ENCODE measurements at places on chromosomes 12 and 14.

DNA sequence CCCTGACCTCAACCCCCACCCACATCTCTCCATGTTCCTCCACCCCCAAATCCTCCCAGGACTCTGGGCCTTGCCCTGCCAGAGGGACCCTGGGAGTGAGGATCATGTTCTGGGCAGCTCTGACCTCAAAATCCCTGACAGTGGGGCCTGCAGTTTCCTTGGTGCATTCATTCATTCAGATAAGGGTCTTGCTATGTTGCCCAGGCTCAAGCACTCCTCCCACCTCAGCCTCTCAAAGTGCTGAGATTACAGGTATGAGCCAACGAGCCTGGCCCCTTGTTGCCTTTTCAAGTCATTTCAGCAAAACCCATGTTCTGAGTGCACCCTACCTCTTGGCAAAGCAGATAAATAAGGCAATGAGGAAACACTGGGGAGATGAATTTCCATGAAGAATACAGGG, 29.6 kb downstream of the ARL6IP4 start:
- no peak for DNase-seq

- no peak for DNase-seq
These were observed 152.9 kb upstream of the RTL1 start for GRCh38 chr14:101056446-101056845.

DNA sequence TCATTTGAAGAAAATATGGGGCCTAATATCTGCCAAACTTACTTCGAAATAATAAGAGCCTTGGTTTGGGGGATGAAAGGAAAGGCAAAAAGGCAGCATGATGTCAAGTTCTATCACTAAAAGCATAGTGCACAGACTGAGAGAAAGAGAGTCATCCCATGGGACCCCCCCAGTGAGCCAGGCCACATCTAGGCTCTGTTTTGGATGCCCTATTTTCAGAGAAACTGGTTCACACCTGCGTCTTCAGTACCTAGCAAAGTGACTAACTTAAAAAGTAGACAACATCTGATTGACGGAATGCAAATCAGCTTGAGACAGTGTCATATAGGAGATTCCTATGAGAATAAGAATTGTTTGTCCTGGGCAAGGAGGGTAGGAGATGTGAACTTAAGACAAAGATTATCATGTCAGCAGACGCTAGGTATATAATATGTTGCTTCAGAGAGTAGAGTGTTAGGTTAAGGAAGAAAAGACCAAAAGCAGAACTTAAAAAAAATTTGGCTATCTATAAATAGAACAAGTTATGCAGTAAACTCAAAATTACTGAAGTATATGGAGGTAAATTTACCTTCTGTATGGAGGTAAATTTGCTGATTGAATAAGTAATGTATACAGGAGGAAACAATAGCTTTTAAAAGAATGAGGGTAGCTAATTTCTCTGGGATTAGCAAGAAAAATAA, 148.2 kb downstream of the SLC41A2 start:
- DNase-seq: no peak

GRCh38 chr14:77590845-77591485, 25.5 kb downstream of the SPTLC2 start:
- no peak for DNase-seq

DNA sequence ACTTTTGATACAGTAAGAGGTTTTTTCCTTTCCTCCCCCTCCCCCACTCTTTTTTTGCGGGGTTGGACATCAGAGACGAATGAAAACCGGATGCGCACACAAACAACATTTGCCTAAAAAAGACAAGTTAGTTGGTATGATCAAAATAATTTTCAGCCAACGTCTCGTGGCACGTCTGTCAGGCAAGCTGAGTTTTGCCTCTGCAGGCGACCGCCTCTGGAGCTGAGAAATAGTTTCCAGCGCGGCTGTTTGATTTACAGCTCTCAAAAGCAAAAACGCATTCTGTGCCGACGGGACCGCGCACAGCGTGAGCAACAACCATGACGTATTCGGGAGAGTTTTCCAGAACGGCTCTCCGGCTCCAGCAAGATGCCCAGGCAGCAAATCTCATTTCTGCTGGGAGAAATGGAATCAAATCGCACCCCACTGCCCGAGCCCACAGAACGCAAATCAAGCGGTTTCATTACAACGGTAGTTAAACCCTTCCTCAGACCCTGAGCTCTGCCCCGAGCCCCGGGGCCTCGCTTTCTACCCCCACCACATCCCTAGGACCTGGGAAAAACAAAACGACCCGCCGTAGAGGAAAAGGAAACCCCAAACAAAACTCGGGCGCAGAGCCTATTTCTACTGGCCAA, 14.2 kb upstream of the CALM1 start:
- DNase-seq: peak; percentile 57

DNA sequence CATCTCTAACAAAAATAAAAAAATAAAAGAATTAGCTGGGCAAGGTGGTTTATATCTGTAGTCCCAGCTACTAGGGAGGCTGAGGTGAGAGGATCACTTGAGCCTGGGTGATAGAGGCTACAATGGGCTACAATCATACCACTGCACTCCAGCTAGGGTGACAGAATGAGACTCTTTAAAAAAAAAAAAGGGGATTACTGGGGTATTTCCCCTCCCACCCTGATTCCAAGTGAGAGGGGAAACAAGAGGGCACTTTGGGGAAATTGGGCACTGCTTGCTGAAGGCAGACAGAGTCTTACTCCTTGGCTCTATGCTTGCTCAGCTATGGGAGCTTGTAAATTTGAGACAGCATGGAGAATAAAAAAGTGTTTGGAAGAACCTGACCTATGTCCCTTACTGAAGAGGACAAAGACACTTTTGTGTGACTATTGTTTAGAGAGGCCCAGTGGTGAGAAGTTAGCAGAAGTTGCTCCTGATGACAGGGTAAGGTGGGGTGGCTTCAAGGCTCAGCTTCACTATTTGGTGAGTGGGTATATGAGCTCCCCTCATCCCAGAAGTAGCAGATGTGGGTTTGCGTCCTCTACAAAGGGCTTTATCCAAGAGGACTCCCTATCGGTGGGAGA, 44.0 kb downstream of the KLRG1 start:
- DNase-seq: no peak

DNA sequence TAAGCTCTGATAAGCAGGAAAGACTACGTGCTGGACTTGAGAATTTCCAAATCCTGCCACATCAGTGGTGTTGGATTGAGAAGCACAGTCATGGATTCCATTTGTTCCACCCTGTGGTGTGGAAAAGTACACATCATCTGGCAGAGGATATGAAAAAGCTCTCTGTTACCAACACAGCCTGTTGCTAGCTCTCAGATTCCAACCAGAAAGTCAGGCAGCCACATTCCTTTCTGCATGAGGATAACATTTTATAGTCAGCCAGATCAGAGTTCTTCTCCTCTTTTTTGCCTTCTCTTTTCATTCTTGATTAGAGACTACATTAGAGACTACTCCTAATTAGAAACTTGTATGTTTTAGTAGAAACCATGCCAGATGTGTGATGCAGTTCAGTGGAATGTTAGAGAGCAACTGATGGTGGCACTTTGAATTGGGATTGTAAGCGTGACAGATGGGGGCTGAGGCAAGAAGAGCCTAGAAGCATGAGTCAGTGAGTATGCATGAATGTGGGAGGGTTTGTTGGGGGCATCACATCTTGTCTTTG, 61.2 kb upstream of the STXBP6 start:
- no peak for DNase-seq

DNA sequence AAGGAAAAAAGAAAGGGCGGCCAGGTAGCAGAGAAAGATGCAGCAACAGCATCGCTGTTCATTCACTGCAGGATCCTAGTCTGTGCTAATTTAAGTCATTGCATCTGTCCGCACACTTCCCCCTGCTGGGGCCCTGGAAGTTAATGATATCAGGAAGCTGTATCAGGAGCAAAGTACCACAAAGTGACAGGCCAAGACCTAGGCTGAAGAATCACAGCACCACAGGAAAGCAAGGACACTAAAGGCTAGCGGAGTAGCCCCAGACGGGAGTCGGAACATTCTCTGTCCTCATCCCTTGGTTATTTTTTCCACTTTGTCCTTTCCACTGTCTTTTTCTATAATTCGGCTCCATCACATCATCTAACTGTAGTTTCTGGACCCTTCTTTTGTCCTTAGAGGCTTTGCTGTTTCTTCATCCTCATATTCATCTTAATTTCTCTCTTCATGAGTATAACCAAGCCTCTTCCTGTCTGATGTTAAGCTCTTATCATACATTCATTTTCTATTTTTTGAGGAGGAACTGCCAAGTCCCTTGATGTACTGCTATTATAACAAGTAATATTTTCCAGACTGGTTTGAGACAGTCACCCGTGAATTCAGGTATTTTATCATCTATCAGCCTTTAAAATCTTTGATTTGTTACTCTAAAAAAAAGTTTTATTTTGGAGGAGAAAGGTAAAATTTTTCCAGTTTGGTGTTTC, 28.3 kb downstream of the DUSP16 start:
- DNase-seq: no peak

GRCh38 chr12:40158592-40159111, 52.8 kb upstream of the SLC2A13 start:
- DNase-seq: no peak

DNA sequence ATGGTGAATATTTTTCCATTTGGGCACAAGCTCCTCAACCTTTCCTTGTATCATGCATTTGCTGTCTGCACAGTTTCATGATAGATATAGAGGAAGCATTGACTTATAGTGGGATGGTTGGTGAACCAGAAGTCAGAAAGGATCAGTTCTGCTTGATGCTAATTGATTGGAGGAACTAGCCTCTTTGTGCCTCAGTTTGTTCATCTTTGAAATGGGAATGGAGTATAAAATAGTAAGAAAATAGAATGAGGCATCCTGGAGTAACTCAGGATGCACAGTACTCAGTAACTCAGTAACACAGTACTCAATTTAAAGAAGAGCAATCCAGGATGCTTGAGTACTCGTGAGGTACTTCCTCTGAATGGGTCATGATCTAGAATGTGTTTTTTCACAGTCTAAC, 109.5 kb downstream of the UNC79 start:
- no peak for DNase-seq

DNA sequence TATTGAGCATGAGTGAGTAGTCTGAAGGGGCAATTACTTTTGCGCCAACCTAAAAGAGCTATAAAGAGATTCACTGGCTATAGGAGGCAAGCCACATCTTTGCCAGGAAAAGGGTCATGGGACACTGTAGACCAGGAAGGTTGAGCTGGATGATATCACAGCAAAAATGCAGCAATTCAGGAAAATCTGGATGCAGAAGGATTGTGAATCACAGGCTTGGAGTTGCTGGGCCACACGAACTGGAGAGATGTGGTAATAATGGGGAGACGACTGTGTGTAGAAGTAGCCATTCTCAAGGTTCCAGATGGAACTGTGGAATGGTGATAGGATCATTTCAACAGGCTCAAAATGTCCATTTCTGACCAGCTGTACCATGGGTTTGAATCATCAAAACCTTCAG, 151.4 kb upstream of the DAAM1 start:
- DNase-seq: no peak

GRCh38 chr12:28958553-28959195, 190.4 kb upstream of the FAR2 start:
- DNase-seq: no peak

GRCh38 chr14:91337699-91338335, 79.8 kb downstream of the CCDC88C start:
- DNase-seq: no peak

GRCh38 chr12:88035907-88036289, 6.7 kb upstream of the C12orf50 start:
- no peak for DNase-seq

DNA sequence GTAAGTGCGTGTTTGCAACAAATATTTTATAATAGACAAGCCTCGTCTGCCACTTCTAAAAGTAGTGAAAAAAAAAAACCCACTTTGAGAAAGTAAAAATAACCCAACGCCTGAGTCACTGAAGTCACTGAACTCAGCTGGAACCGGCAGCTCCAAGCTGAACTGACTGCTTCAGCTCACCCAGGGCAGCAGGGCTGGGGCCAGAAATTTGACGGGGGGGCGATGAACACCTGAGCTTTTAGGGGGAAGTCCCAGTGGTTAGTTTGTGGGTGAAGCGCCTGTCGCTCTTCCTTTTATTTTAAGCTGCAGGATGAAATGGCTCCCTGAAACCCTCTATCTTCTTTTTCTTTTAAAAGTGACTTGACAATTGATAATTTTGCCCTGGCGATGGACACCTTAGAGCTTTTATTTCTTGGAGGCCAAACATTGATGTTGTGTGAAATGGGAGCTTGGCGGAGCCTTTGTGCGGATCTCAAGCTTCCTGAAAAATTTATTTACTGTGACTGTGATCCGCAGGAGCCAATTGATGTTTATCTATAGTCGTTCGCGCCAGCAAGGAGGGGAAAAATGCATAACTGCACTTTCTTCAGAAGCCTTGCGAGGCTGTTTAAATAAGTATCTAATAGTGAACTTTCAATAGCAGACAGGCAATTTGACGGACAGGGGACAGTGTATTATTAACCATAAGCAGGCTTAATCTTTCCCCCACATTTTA, 173.2 kb upstream of the MYL2 start:
- no peak for DNase-seq

GRCh38 chr14:51354846-51355245, 114.8 kb downstream of the TMX1 start:
- no peak for DNase-seq

- DNase-seq: no peak
These were observed 201.7 kb downstream of the SNAPC1 start for GRCh38 chr14:61963926-61964325.

GRCh38 chr12:53506881-53507602, at the start of gene NPFF:
Gene NPFF, minus strand, starts transcription at chr12:53507484. Its CDS starts 10 bp downstream, at chr12:53507474.
- DNase-seq: no peak

GRCh38 chr12:20423557-20423956, 55.2 kb downstream of the PDE3A start:
- no peak for DNase-seq

- DNase-seq: no peak
These were observed 15.4 kb upstream of the SCAF11 start for GRCh38 chr12:46005823-46006222.

DNA sequence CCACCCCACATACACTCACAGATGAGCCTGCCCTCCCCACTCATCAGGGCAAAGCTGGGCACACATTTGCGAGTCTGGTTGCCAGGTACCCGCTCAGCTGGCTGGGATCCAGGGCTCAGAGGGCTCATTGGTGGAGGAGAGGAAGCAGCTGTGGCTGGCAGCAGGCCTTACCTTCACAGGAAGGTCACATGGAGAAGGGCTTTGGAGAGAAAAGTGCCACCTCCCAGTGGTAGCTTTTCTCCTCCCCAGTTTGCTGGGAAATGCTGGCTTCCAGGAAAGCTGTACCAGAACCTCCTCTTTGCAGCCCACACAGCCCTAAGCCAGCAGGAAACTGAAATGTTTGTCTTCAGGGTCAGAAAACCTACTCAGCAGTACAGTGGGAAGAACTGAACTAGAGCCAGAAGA, 55.6 kb downstream of the LGMN start:
- no peak for DNase-seq

GRCh38 chr12:113403435-113404415, at the start of gene SDS:
Gene SDS, minus strand, starts transcription at chr12:113403887. Its CDS starts 4,179 bp downstream, at chr12:113399708.
- DNase-seq: no peak

DNA sequence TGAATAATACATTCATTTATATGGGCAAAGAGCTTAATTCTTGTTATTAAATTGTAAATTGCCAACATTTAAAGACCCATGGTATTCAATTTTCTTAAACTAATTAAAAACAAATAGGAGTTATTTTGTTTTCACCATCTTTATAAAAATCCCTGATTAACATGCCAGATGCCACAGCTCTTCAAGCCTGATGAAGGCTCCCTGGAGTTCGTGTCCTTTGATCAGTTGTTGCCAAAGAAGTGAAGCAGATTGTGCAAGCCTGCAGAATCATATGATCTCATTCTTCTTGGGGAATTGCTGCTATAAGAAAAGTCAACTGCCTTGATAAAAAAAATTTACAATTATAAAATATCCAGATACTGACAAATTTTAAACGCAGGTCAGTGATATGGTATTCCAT, 288.3 kb upstream of the PPFIA2 start:
- DNase-seq: no peak

GRCh38 chr14:92650581-92651105, 97.8 kb downstream of the LGMN start:
- no peak for DNase-seq

Measured in stimulated activated CD4-positive, alpha-beta T cell treated with anti-CD3 and anti-CD28 coated beads, Interleukin-1b, Interleukin-23, amount 100 ng/mL, for 1 hour (primary cell).